ENCODE measurements at places on chromosomes 7 and 10.

DNA sequence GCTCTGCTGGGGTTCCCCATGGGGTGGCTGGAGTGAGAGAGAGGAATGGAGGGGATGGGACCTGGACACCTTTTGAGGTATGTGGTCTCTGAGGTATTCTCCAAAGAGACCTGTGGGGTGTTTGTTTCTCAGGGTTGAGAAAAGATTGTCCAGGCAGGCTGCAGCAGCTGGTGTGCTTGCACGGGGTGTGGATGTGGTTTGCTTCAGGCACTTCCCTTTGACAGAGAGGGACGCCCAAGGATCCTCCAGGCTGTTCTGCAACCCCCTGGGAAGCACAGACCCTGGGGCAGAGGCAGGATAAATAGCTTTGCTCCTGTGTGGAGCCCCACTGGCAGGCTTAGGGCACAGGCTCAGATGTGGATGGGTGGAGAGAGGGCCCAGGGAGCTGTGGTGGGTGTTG lies 115.1 kb upstream of the AGK start:
- no peak for DNase-seq

DNA sequence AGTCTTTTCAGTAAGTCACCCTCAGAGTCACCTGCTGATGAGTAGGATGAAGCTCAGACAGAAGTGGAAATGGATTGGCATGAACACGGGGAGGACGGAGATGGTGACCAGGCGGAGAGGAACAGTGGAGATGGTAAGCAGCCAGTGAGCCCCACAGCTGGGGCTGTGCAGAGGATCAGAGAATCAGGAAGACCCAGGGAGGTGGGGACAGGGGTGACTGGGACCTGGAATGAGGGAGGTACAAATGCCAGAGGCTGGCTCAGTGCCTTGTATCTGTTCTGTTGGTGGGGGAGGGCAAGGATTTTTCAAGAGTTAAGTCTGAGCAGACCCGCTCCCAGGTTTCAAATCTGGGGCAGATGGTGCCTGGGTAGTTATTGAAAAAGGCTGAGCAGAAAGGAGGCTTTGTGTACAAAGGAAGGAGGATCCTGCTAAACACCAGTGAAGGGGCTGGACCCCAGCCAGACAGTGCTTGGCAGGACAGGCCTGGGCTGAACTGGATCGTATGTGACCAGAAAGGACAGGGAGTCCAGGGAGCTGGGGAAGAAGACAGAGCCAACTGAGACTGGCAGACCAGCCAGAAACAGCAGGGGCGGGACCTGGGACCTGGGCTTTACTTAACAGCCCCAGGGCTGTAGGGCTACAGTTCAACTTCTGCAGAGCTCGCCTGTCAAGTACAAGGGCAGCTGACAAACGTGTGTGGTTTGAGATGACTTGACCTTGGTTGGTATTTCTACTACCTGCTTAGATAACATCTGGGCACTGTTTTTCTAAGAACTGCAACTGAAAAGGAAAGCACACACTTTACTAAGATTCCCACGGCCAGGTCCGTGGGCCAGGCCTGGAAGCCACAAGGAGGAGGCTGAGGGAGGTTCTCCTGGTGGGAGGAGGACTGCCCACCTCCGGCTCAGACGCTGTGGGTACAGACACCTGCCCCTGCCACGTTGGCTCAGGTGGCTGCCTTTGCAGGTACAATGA lies 13.2 kb upstream of the FRMPD2 start:
- DNase-seq, result no peak

GRCh38 chr7:2483494-2483893 lies 7.3 kb upstream of the GRIFIN start:
- no peak for DNase-seq

- no peak for DNase-seq
Observed at GRCh38 chr7:40793132-40793531, 658.3 kb downstream of the SUGCT start.

- DNase-seq, result no peak
Observed at GRCh38 chr7:18475488-18475887, 20.1 kb upstream of the HDAC9 start.

- no peak for DNase-seq
Observed at GRCh38 chr7:34269084-34269483, 363.7 kb downstream of the BMPER start.

GRCh38 chr7:39016609-39017008 lies 38.9 kb downstream of the POU6F2 start:
- DNase-seq, result no peak

- no peak for DNase-seq
Observed at GRCh38 chr10:127040756-127041155, 135.5 kb downstream of the DOCK1 start.

GRCh38 chr7:157276731-157277562 lies 59.9 kb upstream of the DNAJB6 start:
- no peak for DNase-seq

DNA sequence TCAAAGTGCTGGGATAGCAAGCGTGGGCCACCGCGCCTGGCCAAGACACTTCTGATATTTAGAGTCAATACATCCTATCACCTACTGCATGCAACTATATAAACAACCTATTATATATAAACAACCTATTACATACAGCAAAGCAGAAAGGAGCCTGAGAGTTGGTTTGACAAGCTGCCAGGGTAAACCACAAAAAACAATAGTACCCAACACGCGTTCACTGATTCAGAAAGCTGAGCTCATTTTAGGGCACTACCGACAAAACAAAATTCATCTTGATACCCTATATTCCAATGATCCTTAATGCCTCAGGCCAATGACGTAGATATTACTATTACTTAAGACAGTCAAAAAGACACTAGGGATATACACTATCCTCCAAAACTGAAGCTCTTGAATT lies 16.2 kb downstream of the MALSU1 start:
- no peak for DNase-seq

- DNase-seq, result no peak
Observed at GRCh38 chr7:113635492-113635891, 283.3 kb downstream of the PPP1R3A start.

Measured in HS-27A (cell line).